Stimulated activated CD4-positive, alpha-beta T cell treated with anti-CD3 and anti-CD28 coated beads, Interleukin-12 subunit alpha, Interleukin-12 subunit beta, amount 100 ng/mL, for 4 hours (primary cell): ENCODE measurements at places on chromosomes 5 and 9.

- no peak for DNase-seq
Measured at GRCh38 chr9:106177216-106177615, 482.9 kb downstream of the TMEM38B start.

DNA sequence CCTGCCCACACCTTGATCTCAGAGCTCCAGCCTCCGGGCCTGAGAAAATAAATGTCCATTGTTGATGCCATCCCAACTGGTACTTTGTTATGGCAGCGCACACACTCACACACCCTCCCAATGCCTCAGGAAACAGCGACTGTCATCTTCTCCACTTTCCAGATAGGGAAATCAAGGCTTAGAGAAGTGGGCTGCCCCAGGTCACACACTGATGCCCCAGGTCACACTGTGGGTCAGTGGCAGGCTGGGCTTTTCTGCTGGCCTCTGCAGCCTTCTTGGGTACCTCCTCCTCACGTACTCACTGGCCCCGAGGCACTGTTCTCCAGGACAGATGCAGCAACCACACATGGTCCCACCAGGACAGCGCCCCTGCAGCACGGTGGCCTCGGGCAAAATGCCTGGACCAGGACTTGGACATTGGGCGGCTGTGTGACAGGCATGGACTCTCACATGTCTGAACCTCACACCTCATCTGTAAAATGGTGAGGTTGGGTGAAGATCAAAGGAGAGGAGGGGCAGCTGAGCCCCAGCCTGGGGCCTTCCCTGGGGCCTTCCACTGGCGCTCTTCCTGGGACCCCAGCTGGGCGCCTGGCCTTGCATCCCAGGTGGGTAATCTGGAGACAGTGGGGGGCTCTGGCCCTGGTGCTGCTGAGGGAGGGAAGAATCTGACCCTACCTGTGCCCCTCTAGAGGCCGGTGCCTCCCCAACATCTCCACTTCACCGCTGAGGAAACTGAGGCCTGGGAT, 156.0 kb downstream of the COL23A1 start:
- no peak for DNase-seq

GRCh38 chr5:74409166-74409706, 231.3 kb downstream of the ENC1 start:
- DNase-seq = no peak

- no peak for DNase-seq
Measured at GRCh38 chr5:37867654-37868053, 27.8 kb upstream of the GDNF start.

- DNase-seq = no peak
Measured at GRCh38 chr9:89475891-89476440, 21.9 kb downstream of the SEMA4D start.

DNA sequence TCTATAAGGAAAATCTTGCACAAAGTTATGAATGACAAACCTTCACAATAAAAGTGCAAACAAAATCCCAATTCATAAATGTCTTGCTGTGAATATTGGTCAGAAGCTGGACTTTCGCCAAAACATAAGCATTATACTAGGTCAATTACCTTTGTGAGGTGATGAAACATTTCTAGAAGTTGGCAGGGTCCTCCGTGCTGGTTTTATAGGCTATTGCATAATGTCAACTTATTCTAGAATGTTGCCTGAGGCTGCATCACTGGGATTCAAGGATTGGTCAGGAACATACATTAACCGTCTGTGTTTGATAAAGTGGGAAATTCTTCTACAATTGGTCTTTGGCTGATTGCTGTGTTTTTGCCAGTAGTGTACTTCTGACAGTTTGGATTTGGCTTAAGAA, 49.8 kb upstream of the PALM2AKAP2 start:
- no peak for DNase-seq

DNA sequence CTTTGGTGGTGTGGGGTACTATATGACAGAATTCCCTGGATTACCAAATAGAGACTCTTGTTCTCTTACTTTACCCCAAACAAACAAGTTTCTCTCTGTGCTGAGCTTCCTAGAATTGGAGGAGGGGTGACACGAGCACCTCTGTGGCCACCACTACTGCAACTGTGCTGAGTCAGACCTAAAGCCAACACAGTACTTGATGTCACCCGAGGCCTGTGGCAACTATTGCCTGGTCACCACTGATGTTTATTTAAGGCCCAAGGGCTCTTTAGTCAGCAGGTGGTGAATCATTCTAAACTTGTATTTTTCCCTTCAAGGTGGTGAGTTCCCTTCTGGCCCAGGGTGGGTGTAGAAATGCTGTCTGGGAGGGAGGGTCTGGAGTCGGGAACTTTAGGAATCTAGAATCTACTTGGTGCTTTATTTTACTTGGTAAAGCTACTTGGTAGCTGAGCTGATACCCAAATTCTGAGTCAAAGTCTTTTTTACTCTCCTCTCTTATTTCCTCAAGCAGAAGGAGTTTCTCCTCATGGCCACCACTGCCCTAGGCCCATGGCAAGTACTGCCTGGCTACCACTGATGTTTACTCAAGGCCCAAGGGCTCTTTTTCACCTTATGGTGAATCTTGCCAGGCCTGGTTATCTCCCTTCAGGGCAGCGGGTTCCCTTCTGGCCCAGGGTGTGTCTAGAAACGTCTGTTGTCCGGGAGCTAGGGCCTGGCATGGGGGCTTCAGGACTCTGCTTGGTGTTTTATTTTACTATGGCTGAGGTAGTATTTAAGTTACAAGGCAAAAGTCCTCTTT, 9.8 kb downstream of the LURAP1L start:
- DNase-seq = no peak

- DNase-seq = no peak
Measured at GRCh38 chr5:101991486-101991885, 304.6 kb downstream of the SLCO4C1 start.

GRCh38 chr5:862367-863243, 11.8 kb upstream of the ZDHHC11 start:
- no peak for DNase-seq

DNA sequence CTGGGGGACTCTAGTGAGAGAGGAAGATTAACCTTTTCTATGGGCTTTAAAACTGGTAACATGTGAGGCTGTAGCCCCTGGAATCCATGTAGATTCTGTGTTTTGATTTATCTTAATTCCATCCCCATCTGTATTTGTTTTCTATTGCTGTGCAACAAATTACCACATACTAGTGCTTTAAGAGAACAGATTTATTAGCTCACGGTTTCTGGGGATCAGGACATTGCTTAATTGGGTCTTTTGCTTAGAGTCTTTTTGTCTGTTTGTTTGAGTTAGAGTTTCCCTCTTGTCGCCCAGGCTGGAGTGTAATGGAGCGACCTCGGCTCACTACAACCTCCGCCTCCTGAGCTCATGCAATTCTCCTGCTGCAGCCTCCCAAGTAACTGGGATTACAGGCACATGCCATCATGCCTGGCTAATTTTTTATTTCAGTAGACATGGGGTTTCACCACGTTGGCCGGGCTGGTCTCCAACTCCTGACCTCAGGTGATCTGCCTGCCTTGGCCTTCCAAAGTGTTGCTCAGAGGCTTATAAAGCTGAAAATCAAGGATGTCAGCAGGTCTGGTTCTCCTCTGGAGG, 29.9 kb upstream of the GNA14 start:
- DNase-seq = no peak

GRCh38 chr5:10288592-10289219, 19.0 kb downstream of the CMBL start:
- peak; percentile 12 for DNase-seq

DNA sequence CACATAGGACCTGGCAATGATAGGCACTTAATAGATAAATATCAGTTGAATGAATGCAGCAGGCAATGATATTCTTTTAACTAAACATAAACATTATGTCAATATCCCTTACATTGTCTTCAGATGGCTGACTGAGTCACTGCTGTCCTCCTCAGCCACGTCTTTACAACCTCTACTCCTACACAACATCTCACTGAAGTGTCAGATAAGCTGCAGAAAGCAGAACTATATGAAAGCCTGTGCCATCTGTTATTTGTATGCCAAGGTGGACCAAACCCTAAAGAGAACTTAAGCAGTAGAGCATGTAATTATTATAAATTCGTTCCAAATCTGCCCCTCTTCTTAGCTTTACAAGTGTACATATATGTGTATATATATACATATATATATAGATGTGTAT, 271.2 kb downstream of the RASEF start:
- DNase-seq = no peak

GRCh38 chr5:154221371-154221896, 30.9 kb downstream of the GALNT10 start:
- peak; percentile 21 for DNase-seq

GRCh38 chr9:89631384-89631783, 26.6 kb downstream of the GADD45G start:
- no peak for DNase-seq

GRCh38 chr9:128218518-128219389, 15.6 kb downstream of the DNM1 start:
- peak; percentile 92 for DNase-seq

DNA sequence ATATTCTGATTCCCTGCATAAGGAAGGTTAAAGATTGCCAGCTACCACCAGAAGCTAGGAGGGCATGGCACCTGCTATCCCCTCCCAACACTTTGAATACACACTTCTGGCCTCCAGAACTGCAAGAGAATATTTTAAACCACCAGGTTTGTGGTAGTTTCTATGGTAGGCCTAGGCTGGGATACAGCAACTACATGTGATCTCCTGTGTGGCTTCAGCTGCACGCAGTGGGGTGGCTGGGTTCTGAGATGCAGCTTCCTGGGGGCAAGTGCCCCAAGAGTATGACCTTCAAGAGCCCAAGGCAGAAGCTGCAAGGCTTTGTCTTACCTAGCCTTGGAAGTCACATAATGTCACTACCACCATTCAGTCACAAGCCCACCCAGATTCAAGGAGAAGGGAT, 39.6 kb downstream of the GCNT4 start:
- DNase-seq = no peak

DNA sequence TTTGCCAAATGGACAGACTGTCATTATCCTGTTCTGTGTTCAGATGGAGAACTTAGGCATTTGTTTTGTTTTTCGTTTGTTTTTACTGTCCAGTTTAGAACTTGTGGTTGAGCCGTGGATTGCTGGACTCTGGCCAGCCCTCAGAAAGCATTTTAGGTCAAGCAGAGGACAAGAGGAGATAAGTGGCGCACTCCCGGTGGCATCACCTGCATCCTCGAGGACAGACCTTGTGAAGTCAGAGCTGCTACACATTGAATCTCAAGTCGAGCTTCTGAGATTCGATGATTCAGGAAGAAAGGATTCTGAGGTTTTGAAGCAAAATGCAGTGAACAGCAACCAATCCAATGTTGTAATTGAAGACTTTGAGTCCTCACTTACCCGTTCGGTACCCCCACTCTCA, 8.9 kb downstream of the MTRR start:
- no peak for DNase-seq

- no peak for DNase-seq
Measured at GRCh38 chr5:137024044-137024443, 475.1 kb downstream of the SPOCK1 start.

DNA sequence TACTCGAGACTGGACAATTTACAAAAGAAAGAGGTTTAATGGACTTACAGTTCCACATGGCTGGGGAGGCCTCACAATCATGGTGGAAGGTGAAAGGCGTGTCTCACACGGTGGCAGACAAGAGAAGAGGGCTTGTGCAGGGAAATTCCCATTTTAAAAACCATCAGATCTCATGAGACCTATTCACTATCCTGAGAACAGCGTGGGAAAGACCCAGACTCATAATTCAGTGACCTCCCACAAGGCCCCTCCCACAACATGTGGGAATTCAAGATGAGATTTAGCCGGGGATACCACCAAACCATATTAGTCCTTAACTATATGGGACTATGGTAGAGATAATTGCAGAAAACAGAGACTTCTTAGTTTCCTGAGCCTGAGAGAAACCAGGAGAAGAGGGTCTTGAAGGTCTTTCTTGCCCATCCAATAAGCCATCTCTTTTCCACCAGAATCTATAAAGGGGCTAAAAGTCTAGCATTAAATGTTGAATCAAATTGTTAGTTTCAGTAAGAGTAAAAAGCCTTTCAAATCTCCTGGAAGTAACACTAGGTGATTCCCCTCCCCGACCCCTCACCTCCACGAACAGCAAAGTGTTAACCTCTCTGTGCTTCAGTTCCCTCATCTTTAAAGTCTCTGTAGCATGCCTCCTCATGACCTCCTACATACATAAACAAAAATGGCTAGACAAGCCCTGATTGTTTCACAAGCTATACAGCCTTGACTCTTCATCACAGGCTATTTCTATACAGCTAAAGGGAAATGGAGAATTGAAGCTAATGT, 259.1 kb downstream of the TMEM167A start:
- DNase-seq = no peak

DNA sequence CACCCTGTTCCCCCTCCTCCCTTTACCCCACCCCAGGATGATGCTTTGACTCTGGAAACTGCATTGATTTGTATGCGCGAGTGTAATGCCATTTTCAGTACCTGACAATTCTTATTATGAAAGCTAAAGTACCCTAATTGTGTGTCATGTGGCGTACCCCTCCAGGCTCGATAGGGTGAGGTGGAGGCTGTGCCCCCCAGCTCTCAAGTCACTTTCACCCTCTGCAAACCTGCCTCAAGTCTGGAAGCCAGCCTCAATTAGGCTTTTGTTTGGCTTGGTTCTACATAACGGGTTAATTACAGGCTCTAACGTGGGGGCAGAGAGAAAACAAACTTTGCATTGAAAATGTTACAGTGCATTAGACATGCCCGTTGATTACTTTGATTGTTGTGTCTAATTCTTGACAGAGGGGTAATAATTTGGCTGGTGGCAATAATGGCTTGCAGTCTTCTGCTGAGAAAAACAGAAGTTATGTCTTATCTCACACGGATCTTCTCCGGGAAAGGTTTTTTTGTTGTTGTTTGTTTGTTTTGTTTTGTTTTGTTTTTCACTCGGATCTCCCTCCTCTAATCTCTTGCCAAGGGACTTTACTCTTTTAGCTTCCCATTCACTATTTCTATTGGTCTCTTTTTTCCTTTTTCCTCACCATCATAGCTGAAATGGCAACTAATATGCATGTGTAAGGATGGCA, 12.6 kb downstream of the ISL1 start:
- no peak for DNase-seq

DNA sequence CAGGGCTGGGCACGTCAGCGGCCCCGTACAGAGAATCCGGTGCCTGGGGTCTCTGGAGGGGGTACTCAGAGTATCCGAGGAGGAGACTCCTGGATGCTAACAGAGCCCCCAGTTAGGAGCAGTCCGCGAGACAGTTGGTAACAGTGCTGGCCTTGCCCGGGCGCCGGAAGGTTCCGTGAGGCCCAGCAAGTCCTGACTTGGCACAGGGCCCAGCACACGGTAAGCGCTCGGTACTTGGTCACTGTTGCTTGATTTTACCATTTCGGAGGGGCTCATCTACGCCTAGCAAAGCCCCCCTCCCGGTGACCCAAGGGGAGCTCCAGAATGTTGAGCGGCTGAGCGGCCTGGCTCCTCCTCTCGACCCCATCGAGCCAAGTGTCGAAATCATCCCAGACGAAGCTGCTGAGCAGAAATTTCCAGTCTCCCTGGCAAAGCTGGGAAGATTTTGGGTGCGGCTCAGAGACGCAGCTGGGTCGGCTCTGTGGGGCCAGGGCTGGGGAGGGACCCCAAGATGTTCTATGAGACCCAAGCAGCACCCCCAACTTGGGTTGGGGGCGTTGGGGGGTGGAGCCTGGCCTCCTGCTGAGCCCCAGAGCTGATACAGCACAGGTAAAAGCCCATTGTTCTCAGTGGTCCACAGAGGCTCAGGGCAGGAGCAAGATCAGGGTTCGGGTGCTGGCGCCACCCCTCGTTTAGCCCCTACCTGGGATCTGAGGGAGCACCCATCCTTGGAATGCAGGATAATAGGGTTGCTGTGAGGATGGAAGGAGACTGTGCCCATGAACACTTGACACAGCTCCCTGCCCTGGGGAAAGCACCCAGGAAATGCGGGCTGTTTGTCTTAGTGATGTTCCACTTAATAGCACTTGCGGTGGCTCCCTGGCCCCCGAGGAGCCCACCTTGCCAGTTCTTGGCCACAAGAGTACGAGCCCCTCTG, 137.2 kb downstream of the C9orf50 start:
- no peak for DNase-seq

GRCh38 chr5:20609126-20609525, 621.1 kb upstream of the CDH18 start:
- DNase-seq = no peak
